ENCODE measurements at places on chromosomes 4 and X. TPM values are rescaled to one million over a fixed set of nuclear protein-coding genes. Genes with fewer than 3 reads are reported as not detected.

DNA sequence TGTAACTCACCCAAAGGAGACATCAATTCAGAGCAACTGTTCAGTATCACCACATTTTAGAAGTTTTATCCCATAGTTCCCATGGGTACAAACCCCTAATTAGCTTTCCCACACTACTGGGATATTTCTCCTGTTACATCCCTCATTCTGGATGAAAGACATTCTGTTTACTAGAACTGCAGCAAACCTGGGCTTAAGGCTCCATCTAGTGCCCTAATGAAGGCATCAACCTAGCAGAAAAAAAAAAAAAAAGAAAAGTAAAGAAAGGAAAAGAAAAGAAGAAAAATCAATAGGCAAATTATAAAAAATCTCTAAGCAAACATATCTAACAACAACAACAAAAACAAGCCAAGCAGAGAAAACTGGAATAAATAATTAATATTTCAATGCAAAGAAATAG, 133.7 kb upstream of the CPXCR1 start:
- no peaks in the 10 kb centered on the region for H3K27me3 ChIP-seq
- no peak overlapping the region for H3K27ac ChIP-seq
- no peak overlapping the region for H3K4me3 ChIP-seq
- no peaks in the 10 kb centered on the region for H3K36me3 ChIP-seq

Gene LARP7
- 33.3 TPM for total RNA-seq

Gene TMPRSS11A
- total RNA-seq = not detected

DNA sequence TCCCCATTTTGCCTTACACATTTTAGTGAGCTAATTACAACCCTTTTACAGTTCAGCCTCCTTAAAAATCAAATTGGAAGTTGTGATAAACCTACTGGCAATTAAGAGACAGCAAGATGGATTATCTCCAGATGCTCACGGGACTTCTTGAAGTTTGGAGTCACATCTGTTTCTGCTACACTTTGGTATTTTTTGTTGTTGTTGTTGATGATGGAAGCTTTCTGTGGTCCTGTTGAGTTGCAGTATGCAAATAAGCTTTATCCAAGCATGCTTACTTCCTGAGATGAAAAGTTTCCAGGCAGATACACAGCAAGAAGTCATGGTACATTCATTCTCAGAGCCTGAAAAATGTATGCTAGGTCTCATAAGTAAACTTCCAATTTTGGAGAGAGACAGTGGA, 670.0 kb upstream of the AMOT start:
- no peaks in the 10 kb centered on the region for H3K27me3 ChIP-seq
- no peak overlapping the region for H3K27ac ChIP-seq
- H3K4me3 ChIP-seq = no peak overlapping the region
- no peaks in the 10 kb centered on the region for H3K36me3 ChIP-seq
- H3K4me1 ChIP-seq = no peaks in the 10 kb centered on the region

DNA sequence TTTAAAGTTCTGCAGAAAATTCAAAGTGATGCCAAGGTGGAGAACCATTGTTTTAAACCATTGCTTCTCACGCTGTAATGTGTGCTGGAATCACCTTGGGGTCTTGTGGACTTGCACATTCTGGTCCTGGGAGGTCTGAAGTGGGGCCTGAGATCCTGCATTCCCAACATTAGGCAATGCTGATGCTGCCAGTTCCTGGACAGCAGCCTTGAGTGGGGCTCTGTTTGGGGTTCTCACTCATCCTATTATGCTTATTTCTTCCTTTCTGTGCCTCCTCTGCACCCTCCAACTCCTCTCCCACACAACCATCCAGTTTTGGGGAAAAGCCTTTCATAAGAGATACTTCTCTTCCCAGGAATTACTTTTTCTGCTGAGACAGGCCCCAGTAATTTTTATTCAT, 44.2 kb upstream of the RASSF6 start:
- no peak overlapping the region for H3K27ac ChIP-seq
- H3K27me3 ChIP-seq = no peaks in the 10 kb centered on the region
- H3K4me1 ChIP-seq = peaks cover 7% of the 10 kb centered on the region
- no peaks in the 10 kb centered on the region for H3K36me3 ChIP-seq
- no peak overlapping the region for H3K4me3 ChIP-seq

Gene SHROOM4
- total RNA-seq = 4.0 TPM

GRCh38 chrX:24682739-24683432, 10.8 kb upstream of the POLA1 start:
- no peak overlapping the region for H3K27ac ChIP-seq
- H3K36me3 ChIP-seq = no peaks in the 10 kb centered on the region
- no peak overlapping the region for H3K4me3 ChIP-seq
- no peaks in the 10 kb centered on the region for H3K4me1 ChIP-seq

- DNase-seq = no peak
- no peaks in the 10 kb centered on the region for H3K36me3 ChIP-seq
- no peak overlapping the region for H3K4me3 ChIP-seq
- no peaks in the 10 kb centered on the region for H3K27me3 ChIP-seq
These were observed 2.1 kb downstream of the NSD2 start for GRCh38 chr4:1873291-1873690.

DNA sequence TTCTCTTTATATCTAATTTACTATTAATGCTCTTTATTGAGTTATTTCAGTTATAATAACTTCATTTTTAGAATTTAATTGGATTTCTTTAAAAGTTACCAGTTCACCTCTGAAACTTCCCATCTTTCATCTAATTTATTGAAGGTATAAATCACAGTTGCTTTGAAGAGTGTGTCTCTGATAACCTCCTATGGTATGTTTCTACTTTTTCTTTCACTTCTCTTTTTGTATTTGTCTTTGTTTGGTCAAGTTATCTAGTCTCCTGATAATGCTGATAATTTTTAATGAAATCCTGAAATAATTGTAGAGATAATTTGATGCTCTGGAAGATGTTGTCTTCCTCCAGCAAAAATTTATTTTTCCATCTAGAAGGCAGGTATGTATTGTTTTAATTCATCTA, 141.6 kb upstream of the NPY2R start:
- no peaks in the 10 kb centered on the region for H3K36me3 ChIP-seq
- H3K4me3 ChIP-seq = no peak overlapping the region
- DNase-seq = no peak
- no peak overlapping the region for H3K27ac ChIP-seq
- no peaks in the 10 kb centered on the region for H3K27me3 ChIP-seq

Gene RXFP1
- total RNA-seq = not detected

Gene PPEF2
- not detected for total RNA-seq

DNA sequence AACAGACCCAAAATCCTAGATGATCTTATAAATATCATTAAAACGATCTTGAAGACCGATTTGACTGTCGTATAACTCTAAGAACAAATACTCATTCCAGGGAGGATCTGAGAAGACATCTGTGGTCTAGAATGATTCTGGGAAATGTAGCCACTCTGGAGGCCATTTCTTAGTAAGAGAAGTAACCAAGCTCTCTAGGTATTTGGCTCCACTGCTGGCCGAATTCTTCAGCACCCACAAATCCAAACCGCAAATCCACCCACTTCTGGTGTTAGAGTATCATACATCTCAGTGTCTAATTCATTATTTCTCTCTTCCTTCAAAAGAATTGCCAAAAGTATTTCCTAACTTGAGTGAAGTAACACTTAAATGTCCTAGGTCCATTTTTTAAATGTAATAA, 23.9 kb downstream of the KLHL5 start:
- DNase-seq = no peak
- no peaks in the 10 kb centered on the region for H3K36me3 ChIP-seq
- H3K27me3 ChIP-seq = no peaks in the 10 kb centered on the region

GRCh38 chrX:112651766-112652165, 28.0 kb downstream of the LHFPL1 start:
- H3K4me3 ChIP-seq = no peak overlapping the region
- no peaks in the 10 kb centered on the region for H3K36me3 ChIP-seq
- no peak overlapping the region for H3K27ac ChIP-seq

Gene NR3C2
- total RNA-seq = 147 TPM

Gene GSX2
- total RNA-seq = not detected

Gene MAOB
- total RNA-seq = 13.8 TPM

GRCh38 chrX:21487832-21488231, 113.6 kb downstream of the CNKSR2 start:
- DNase-seq = no peak
- H3K4me1 ChIP-seq = no peaks in the 10 kb centered on the region
- no peaks in the 10 kb centered on the region for H3K27me3 ChIP-seq
- H3K4me3 ChIP-seq = no peak overlapping the region

All from transverse colon (tissue), 4 donors.